ENCODE measurements at places on chromosomes 1 and 21.

- DNase-seq: no peak
Measured at GRCh38 chr1:178506669-178507068, 6.2 kb upstream of the TEX35 start.

- DNase-seq: no peak
Measured at GRCh38 chr1:201260236-201260590, 23.1 kb upstream of the PKP1 start.

GRCh38 chr1:209729436-209729835 lies 24.8 kb downstream of the HSD11B1 start:
- no peak for DNase-seq

DNA sequence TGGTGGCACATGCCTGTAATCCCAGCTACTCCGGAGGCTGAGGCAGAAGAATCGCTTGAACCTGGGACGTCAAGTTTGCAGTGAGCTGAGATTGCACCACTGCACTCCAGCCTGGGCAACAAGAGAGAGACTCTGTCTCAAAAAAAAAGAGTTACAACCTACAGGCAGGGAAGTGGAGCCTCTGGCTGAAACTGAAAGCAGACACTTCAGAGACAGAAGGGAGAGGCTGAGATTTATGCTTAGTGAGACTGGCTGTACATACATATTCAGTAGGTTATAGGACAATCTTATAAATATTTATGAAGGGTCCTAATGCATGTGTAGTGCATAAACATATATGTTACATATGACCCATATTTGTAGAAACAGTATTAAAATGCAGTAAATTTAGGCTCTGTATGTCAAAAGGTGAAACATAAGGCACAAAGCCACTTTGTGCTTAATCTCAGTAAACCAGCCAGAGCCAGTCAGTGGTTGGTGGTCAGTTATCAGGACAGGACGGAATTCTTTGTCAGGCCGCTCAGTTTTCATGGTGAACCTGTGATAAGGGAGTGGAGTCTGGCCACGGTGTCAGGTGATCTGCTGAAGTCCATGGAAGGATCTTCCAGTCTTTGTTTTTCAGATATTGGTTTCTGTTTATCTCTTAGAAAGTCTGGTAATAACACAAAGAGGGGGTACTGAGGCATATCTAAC lies 13.7 kb downstream of the RHEX start:
- DNase-seq: no peak

- no peak for DNase-seq
Measured at GRCh38 chr1:110364221-110364620, 25.0 kb downstream of the RBM15 start.

DNA sequence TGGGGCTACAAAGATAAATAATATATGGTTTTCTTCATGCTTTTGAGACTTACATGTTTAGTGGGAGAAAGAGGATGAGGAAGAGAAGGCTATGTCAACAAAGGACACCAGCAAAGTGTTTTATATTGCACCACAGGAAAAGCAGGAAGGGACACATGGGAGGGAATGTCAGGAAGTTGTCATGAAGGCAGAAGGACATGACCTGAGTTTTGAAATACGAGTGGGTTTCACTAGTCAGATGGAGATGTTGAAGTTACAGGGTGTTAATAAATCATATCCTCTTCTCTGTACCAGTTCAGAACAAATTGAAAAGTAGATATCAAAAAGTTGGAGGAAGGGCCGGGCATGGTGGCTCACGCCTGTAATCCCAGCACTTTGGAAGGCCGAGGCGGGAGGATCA lies 18.2 kb upstream of the AGO1 start:
- no peak for DNase-seq

DNA sequence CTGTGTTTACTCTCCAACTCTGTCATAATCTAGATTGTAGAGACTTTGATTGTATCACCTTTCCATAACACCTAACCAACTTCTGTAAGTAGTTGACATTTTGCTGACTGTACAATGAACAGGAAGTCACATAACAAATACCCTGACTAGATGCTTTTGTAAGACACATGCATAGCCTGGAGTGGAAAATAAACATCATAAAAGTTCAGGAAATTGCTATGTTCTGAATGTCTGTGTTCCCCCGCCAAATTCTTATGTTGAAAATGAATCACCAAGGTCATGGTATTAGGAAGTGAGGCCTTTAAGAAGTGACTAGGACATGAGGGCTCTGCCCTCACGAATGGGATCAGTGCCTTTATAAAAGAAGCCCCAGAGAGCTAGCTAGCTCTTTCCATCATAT lies 40.4 kb upstream of the ZSWIM5 start:
- DNase-seq: no peak

GRCh38 chr1:169885207-169885606 lies 8.5 kb downstream of the SCYL3 start:
- no peak for DNase-seq

- DNase-seq: no peak
Measured at GRCh38 chr1:179476484-179476883, 99.3 kb downstream of the NPHS2 start.

DNA sequence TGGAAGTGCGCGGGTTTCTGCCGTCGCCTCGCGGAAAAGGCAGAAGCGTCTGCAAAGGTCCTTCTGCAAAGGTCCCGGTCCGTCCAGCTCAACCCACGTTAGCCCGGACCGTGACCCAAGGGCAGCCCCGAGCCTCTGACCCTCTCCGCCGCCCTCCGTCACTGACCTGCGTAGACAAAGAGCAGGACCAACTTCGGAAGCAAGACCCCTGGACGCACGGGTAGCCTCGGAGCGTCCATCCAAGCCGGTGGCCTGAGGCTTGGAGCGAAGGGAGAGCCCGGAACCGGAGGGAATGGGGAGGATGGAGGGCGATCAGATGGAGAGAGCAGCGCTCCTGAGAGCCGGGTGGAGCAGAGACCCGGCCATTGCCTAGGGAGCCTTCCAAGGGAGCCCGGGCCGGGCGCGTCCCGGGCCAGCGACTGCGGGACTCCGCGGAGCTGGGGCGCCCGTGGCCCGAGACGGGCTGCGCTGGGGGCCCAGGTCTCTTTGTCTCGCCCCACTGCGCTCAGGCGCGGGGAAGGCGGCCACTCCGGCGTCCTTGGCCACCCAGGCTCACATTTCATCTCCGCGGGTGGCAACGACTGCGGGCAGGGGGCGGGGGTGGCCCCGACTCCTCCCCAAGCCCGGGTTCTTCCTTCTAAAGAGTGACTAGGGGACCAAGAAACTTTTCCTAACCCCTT lies at the start of gene CYYR1:
TSS of gene CYYR1 (minus strand) at position 585 of the 680 bp plus-strand sequence. CDS start at position 239, 346 bp downstream.
- DNase-seq: no peak

- DNase-seq: no peak
Measured at GRCh38 chr21:42027085-42027821, 17.1 kb upstream of the ZBTB21 start.

DNA sequence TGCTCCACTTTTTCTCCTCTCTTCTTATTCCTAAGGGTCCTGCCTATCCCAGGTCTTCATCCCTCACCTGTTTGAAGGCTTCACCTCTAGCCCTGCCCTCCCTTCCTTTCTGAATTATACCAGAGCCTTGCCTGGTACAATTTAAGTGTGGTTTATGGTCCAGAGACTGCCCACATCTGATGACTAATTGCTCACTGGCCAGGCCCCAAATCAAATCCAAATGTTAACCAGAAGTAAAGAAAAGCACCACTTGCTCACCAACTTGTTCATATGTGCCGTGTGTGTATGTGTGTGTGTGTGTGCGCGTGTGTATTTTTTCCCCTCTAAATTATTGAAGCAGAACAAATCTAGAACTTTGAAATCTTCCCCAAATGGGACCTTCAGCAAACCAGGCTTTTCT lies 26.4 kb downstream of the MYOM3 start:
- no peak for DNase-seq

DNA sequence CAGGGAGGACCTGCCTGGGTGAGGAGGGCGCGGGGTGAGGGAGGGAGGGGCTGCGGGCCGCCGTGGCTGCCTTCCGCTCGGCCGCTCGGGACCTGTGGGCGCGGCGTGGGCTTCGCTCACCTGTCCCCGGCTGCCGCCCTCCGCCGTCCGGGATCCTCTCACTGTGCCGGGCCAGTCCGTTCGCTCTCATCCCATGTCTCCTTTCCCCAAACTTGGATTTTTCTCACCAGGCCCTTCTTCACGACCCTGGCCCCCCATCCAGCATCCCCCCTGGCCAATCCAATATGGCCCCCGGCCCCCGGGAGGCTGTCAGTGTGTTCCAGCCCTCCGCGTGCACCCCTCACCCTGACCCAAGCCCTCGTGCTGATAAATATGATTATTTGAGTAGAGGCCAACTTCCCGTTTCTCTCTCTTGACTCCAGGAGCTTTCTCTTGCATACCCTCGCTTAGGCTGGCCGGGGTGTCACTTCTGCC lies 362 bp downstream of the ZBTB48 start:
- DNase-seq: peak; percentile 46

- DNase-seq: no peak
Measured at GRCh38 chr21:46082963-46083790, 14.7 kb upstream of the COL6A2 start.

- no peak for DNase-seq
Measured at GRCh38 chr1:19466112-19466561, 19.2 kb downstream of the CAPZB start.

- DNase-seq: peak; percentile 32
Measured at GRCh38 chr1:66302815-66303214, 231.1 kb upstream of the SGIP1 start.

GRCh38 chr1:63896755-63897154 lies 122.9 kb downstream of the ROR1 start:
- DNase-seq: no peak

DNA sequence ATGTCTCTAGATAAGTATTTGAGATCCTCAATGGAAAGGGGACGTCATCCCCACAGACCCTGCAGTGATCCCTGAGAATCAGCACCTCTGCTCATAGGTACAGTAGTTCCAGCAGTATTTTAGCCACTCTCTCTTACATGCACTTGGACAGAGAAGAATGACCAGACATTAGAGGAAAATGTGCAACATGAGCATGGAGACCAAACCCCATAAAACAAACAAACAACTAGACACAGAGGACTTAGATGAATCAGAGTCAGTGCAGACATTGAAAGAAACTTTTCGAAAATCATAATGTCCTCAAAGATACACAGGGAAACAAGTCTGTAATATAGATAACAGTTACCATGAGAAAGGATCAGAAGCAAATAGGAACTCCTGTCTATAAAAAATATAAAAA lies 108.2 kb downstream of the LYPLAL1 start:
- DNase-seq: no peak

DNA sequence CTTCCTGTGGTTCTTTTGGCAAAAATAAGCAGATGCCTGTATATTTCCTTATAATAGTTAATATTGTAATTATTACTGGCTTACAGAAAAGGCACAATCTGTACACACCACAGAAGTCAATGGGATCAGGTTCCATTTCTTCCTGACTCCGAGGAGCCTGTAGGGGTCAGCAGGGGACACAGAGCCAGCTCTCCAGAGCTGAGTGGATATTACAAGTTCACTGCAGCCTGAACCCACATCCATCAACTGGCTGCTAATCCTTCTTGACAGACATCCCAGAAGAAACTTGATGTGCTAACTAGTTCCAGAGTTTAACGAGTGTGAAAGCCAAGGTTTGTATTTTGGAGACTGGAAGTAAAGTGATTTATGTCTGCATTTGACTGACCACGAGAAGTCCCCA lies 203.8 kb downstream of the LMX1A start:
- DNase-seq: no peak

DNA sequence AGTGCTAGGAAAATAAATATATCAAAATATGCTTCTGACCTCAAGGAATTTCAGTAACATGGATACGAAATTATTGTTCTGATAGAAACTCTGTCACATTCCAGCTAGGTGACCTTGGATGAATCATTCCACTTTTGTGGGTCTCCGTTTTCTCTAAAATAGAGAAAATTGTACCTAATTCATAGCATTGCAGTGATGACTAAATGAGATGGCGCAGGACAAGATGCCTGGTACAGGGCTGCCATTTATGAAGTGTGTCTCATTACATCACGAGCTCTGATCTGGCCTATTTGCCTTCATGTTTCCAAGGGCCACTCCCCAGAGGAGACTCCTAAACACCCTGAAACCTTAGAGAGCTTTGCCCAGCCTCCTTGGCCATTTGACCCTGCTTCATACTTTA lies 480.0 kb upstream of the USP24 start:
- DNase-seq: no peak

GRCh38 chr1:165376811-165377311 lies 20.3 kb upstream of the LMX1A start:
- no peak for DNase-seq

DNA sequence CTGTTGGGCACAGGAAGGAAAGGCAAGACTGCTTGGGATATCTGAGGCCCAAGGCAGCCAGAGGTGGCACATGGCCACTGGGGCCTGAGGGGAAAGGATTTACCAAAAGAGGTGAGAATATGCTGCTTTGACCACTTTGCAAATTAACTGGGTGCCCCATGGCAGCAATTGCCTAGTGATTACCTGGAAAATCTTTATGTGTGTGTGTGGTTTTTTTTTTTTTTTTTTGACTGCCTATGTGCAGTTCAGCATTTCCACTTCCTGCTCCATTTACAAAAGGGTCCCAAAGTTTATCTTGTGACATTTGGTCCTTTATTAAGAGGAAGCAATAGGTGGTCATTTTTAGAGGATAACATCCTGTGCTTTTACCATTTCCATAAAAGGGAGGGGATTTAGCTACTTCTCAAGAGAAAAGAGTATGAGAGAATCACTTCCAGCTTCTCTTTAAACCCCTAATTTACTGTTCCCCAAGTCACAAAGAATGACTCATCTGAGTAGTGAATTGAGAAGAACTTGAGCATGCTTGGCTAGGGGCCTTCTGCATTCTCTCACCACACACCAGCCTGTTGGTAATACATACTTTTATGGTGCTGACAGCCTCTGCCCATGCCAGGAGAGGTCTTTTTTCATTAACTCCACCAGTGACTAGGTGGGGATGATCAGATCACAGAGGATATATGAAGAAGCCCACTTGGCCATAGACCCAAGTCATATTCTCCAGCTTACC lies 52.1 kb downstream of the SYDE2 start:
- DNase-seq: no peak

- no peak for DNase-seq
Measured at GRCh38 chr1:12063141-12064072, at the start of gene TNFRSF8. TNFRSF8 (plus strand) TSS chr1:12063303; CDS start chr1:12063599, 296 bp downstream.

DNA sequence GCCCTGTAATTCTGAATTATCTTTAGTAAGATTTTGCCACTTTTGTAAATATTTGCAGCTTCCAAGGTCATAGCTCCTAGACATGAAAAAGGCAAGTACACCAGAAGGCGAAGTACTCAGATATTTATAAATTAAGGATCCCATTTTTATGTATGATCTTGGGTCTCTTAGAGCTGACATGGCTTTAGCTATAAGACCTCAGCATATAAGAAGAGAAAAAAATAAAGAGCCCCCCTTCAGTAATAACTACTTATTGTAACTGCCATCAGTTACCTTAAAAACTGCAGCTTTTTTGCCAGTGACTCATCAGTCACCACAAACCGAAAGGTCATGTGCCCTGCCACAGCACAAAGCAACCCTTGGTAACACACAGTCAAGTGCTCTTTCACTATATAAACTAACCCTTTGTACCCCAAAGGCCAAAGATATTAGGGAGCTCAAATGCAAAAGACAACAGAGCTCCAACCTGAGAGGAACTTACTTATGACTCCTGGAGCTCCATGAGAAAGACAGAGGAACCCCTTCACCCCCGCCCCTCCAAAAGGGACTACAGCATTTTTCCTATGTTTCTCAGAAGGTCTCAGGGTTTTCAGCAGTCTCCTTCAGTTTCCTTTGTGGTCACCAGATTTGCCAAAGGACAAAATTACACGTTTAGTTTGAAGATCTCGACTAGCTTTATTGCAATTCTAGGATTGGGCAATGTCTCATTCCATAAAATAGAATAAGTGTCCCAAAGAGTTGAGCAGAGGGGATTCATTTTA lies 219.8 kb upstream of the DUSP10 start:
- no peak for DNase-seq

GRCh38 chr1:195717651-195718050 lies 890.6 kb downstream of the KCNT2 start:
- DNase-seq: no peak
